ENCODE measurements at places on chromosomes 4 and X.

DNA sequence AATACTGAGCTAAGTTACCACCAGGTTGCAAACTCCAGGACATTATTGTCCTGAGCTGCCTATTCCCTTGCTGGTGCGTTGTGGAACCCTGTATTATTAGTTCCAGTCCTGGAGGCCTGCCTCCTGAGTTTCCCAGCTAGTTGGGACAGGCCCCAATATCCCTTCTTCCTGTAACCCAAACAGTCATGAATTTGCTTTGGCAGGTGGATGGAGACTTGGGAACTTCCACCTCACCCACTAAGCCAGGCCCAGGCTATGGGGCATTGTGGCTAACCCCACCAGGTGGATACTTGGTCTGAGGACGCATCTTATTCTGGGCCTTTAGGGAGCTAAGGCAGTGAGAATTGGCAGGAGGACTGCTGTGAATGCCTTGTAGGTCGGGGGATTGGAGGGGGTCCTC lies 5.0 kb downstream of the RBM3 start:
- no peak for DNase-seq

GRCh38 chr4:86338521-86338920 lies 21.3 kb downstream of the MAPK10 start:
- no peak for DNase-seq

- no peak for DNase-seq
These were observed 36.0 kb downstream of the ARHGAP6 start for GRCh38 chrX:11629593-11630211.

GRCh38 chr4:39664828-39665731 lies 26.4 kb upstream of the SMIM14 start:
- DNase-seq = no peak

DNA sequence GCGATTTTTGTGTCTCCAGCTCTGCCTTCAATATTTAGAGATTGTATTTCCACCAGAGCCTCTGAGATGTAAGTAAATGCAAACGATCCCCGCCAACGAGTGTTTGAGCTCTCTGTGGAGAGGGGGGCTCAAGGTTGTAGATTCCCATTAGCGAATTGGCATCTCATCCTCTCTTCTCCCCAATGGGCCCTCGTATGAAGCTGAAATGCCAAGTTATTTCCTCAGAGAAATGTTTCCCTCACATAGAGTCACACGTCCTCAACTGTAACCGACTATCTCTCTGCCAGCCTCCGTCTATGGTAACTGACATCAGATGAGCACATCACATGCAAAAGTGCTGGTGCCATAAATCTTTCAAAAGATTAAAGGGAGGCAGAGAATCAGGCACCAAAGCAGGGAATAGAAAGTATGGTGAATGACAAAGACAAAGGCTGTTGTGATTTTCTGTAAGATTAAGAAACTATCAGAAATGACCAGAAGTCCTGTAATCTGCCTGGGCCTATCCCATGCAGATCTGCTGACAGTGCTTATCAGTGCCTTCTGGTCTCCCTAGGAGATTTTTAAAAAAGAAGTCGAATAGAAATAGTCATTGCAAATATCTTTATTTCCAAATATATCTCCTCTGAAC lies 157.1 kb downstream of the PDGFRA start:
- DNase-seq = no peak

GRCh38 chr4:110510955-110511544 lies 35.1 kb downstream of the ENPEP start:
- DNase-seq = no peak

DNA sequence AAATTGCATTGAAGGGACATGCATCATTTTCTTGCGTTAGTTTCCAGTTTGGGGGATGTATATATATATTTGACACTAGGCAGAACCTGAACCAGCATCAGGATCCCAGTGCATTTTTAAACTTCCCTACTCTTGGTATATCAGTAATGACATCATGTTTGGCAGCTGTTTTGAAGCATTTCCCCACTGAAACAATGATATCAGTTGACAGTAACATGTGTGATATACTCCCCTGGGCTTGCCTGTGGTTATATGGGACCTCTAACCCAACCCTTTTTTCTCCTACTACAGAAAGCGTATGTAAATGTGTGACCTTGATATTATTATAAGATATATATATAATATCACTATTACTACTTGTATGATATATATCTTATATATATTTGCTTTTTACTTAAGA lies 225.9 kb upstream of the CASK start:
- no peak for DNase-seq

- DNase-seq = no peak
These were observed 147.1 kb downstream of the NHS start for GRCh38 chrX:17521871-17522693.

- no peak for DNase-seq
These were observed 31.9 kb upstream of the TLR2 start for GRCh38 chr4:153652051-153652784.

- DNase-seq = no peak
These were observed 360.5 kb downstream of the MID1IP1 start for GRCh38 chrX:39161611-39162255.

- no peak for DNase-seq
These were observed 45.3 kb downstream of the MAP9 start for GRCh38 chr4:155331478-155331877.

- no peak for DNase-seq
These were observed 12.9 kb upstream of the WDR1 start for GRCh38 chr4:10129196-10130177.

DNA sequence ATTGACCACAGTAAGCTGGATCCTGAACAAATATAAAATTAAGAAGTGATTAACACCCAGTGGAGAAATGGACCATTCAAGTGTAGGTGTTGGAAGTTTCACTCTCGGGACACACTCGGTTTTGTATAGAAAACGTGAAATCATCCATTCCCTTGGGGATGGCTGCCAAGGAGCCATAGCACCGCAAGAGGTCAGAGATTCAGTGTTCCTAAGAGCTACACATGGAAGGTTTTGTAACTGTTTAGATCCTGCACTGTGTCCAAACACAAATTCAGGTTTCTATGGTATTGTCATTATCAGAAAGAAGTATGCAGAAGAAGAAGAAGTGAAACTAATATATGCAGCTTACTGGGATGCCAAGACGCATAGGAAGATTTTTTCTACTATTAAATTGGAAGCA lies 281.0 kb downstream of the LDB2 start:
- no peak for DNase-seq

GRCh38 chr4:140581078-140581477 lies 12.3 kb upstream of the UCP1 start:
- DNase-seq = no peak

GRCh38 chr4:63049726-63050125 lies 1359.5 kb downstream of the TECRL start:
- no peak for DNase-seq

DNA sequence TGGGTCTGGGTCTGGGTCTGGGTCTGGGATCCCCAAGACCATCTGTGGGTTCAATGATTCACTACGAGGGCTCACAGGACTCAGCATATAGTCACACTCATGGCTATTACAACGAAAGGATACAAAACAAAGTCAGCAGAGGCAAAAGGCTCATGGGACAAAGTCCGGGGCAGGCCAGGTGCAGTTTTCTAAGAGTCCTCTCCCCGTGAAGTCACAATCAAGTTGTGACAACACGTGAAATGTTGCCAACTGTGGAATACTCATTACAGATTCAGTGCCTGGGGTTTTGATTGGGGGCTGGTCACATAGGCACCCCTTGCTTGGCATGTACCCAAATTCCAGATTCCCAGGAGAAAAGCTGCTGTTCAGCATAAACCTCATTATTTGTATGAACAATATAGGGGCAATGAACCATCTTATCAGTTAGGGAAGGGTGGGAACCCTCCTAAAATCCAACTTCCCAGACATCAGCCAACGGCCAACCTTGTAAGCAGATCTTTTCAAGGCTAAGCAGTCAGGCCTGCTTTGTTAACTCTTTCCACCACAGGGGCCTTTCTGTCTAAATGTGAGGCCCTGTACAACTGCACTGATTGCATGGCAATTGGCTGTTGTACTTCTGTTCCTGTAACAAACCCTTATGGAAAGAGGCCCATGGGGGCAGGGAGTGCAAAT lies 58.2 kb upstream of the DIPK2B start:
- no peak for DNase-seq

DNA sequence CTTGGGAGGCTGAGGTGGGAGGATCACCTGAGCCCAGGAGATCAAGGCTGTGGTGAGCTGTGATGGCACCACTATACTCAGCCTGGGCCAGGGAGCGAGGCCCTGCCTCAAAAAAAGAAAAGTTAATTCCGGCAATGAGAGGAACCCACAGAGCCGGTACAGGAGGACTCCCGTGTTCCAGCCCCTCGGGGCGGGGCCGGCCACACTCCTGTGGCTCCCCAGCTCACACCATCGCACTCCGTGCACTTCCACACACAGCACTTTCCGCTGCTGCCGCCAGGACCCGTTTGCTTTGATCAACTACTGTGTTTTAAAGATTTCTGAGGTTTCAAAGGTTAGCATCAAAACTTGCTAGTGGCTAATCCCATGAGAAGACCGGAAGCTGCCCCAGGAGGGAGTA lies 171.7 kb downstream of the AFAP1 start:
- no peak for DNase-seq

- DNase-seq = no peak
These were observed at the start of gene APLN for GRCh38 chrX:129654652-129655546. Gene APLN, minus strand, starts transcription at chrX:129654956. Its CDS starts 326 bp downstream, at chrX:129654630.

- DNase-seq = no peak
These were observed 372.7 kb downstream of the INPP4B start for GRCh38 chr4:142473218-142473959.

Data from activated gamma-delta T cell treated with anti-CD3 and anti-CD28 coated beads, Interleukin-2, amount 50 U/mL, for 16 hours (primary cell).